CD8-positive, alpha-beta memory T cell (primary cell): ENCODE measurements at places on chromosomes 7 and 10.

DNA sequence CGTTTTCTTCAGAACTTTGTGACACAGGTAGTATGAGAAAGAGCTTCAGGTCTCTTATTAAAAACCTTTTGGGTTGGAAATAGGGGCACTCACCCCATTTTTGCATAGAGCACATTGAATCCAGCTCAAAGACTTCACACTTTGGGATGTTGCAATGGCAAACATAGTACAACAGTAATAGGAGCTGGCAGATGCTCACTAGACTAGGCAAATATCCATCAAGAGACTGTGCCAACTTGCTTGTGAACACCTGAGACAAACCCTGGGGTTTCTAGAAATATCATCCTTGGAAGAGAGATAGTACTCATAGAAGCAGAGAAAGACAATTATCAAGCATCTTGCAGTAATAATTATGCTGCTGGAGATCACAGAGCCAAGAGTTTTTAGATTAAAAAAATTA is 280.0 kb downstream of the CACNA2D1 start:
- H3K4me1 ChIP-seq = no peaks in the 10 kb centered on the region
- no peaks in the 10 kb centered on the region for H3K36me3 ChIP-seq
- no peak overlapping the region for H3K27ac ChIP-seq
- no peak overlapping the region for H3K4me3 ChIP-seq
- DNase-seq = no peak

DNA sequence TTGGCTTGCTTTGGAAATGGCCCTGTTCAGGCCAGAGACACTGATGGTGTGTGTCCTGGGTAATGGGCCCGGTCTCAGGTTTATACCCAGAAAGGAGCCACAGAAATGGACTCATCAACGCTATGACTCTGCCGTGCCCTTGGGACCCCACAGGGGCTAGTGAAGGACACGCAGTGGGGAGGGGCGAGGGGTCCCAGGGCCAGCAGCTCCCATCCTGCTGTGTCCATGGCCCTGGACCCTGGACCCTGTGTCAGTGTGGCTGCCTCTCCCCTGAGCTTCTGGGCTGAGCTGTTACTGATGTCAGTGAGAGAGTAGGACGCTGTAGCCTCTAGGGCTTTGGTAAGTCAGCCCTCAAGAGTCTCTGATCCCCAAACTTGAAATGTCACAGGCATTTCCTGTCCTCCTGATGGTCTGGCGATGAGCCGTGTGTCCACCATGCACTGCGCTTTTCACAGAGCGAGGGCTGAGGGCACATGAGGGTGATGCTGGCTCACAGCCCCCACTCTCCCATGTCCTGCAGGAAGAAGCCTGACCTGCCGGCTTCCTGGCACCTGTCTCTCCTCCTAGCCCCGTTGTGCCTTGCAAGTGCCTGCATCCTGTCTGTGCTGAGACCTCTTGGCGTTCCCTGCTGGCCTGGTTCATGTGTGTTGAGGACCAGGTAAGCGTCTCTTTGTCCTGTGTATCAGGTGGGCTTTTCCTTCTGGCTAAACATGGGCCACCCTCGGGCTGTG is 4.4 kb downstream of the ZNF316 start:
- DNase-seq = no peak
- H3K36me3 ChIP-seq = no peaks in the 10 kb centered on the region
- H3K4me3 ChIP-seq = no peak overlapping the region
- H3K4me1 ChIP-seq = peaks cover 22% of the 10 kb centered on the region

- H3K27me3 ChIP-seq = no peaks in the 10 kb centered on the region
- no peaks in the 10 kb centered on the region for H3K4me1 ChIP-seq
- no peak for DNase-seq
- H3K36me3 ChIP-seq = no peaks in the 10 kb centered on the region
- no peak overlapping the region for H3K27ac ChIP-seq
Observed at GRCh38 chr7:1715671-1716074, 45.6 kb downstream of the ELFN1 start.

DNA sequence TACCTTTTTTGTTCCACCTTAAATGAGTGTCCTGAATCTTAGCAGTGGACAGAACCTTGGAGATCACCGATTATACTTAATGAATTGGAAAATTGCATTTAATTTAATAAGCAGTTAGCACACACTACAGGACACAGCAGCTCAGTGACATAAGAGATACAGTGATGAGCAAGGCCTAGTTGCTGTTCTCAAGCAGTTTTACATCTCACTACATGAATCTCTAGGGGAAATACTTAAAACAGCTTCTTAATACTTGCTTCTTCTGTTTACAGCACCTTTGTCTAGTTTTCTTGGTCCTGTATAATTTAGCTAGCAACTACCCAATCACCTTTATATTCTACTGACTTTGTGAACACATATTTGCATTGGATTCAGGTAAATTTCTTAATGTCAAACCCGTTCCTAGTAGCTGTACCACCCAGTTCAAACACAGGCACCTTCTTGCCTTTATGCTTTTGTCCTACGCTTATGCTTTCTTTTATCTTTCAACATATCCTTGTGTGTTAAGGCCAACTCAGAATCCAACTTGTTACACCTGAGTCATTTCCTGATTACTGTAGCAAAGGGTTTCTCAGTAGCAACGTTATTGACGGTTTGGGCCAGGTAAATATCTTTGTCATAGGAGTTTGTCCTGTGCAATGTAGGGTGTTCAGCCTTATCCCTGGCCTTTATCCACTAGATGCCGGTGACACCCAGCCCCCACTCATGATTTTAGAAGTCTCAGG is 1.8 kb downstream of the STAM start:
- peaks cover 60% of the 10 kb centered on the region for H3K4me1 ChIP-seq
- no peak for DNase-seq
- no peaks in the 10 kb centered on the region for H3K36me3 ChIP-seq
- H3K27me3 ChIP-seq = no peaks in the 10 kb centered on the region
- H3K4me3 ChIP-seq = peak overlapping the region; percentile 7
- H3K27ac ChIP-seq = peak overlapping the region; percentile 96

- no peaks in the 10 kb centered on the region for H3K4me1 ChIP-seq
- H3K36me3 ChIP-seq = no peaks in the 10 kb centered on the region
- H3K27me3 ChIP-seq = no peaks in the 10 kb centered on the region
Observed at GRCh38 chr7:14902589-14903067, at the start of gene DGKB. TSS of gene DGKB (minus strand) at chr7:14902751.

DNA sequence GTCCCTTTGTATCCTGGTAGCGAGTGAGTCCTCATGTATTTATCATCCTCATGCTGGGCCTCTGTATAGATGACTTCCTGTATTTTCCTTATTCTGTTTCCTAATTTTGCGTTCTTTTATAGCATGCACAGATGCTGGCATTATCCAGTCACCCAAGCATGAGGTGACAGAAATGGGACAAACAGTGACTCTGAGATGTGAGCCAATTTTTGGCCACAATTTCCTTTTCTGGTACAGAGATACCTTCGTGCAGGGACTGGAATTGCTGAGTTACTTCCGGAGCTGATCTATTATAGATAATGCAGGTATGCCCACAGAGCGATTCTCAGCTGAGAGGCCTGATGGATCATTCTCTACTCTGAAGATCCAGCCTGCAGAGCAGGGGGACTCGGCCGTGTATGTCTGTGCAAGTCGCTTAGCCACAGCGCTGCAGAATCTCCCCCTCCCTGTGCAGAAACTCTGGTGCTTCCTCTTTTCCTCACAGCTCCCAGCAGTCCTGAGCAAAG is 183.1 kb upstream of the PRSS58 start:
- DNase-seq = no peak
- no peaks in the 10 kb centered on the region for H3K36me3 ChIP-seq
- H3K4me3 ChIP-seq = no peak overlapping the region
- no peak overlapping the region for H3K27ac ChIP-seq
- H3K27me3 ChIP-seq = no peaks in the 10 kb centered on the region

DNA sequence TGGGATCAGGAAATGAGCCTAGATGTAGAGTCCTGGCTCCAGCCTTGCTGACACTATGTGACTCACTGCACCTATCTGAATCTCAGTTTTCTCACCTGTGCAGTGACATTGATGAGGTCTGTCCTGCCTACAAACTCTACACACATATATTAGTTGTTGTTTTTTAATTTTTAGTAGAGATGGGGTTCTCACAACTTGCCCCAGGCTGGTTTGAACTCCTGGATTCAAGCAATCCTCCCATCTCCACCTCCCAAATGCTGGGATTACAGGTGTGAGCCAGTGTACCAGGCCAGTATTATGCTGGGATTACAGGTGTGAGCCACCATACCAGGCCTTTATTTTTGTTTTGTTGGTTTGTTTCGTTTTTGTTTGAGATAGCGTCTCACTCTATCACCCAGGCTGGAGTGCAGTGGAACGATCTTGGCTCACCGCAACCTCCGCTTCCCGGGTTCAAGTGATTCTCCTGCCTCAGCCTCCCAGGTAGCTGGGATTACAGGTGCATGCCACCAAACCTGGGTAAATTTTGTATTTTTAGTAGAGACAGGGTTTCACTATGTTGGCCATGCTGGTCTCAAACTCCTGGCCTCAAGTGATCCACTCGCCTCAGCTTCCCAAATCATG is 11.8 kb upstream of the DDIT4 start:
- DNase-seq = no peak
- H3K27me3 ChIP-seq = no peaks in the 10 kb centered on the region
- peaks cover 78% of the 10 kb centered on the region for H3K4me1 ChIP-seq

DNA sequence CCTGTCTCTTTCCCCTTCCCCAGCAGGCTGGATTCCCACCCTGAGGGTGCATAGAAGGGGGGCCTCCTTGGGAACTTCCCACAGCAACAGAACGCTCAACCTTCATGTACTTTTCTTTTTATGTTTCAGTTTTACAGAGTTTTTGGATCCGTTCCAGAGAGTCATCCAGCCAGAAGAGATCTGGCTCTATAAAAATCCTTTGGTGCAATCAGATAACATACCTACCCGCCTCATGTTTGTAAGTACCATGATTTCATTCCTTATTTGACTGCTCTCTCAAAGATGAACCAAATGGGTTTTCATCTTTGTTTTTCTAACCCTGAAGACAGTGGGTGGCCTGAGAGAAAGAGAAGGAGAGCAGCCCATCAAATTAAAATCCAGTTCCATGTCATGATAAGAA is 46.7 kb downstream of the PLPP4 start:
- H3K36me3 ChIP-seq = no peaks in the 10 kb centered on the region
- H3K4me3 ChIP-seq = no peak overlapping the region
- no peak for DNase-seq
- no peak overlapping the region for H3K27ac ChIP-seq

GRCh38 chr7:22826593-22826992 is 3.9 kb upstream of the TOMM7 start:
- DNase-seq = no peak
- H3K27ac ChIP-seq = no peak overlapping the region
- H3K4me3 ChIP-seq = no peak overlapping the region
- no peaks in the 10 kb centered on the region for H3K27me3 ChIP-seq

- H3K27ac ChIP-seq = no peak overlapping the region
- no peaks in the 10 kb centered on the region for H3K36me3 ChIP-seq
- peaks cover 15% of the 10 kb centered on the region for H3K4me1 ChIP-seq
- no peaks in the 10 kb centered on the region for H3K27me3 ChIP-seq
- peak; percentile 47 for DNase-seq
- no peak overlapping the region for H3K4me3 ChIP-seq
Observed at GRCh38 chr7:157299613-157300368, 37.0 kb upstream of the DNAJB6 start.

DNA sequence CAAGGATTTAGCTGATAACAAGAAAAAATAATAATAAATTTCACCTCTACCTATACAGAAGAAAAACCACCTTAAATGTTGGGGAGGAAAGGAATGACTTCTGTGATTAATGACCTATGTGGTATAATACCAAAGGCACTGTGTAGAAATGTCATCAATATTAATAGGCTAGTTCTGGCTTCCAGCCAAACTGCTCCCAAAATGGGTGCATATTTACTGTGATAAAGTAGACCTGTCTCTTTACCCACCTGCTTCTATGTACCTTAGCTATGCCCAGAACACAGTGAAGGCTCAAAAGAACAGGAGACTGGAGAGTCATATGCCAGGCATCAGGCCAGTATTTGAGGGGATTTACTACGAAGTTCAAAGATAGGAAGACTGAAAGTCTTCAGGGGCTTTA is 76.0 kb downstream of the ATE1 start:
- no peak for DNase-seq
- H3K27me3 ChIP-seq = no peaks in the 10 kb centered on the region
- H3K36me3 ChIP-seq = no peaks in the 10 kb centered on the region
- no peaks in the 10 kb centered on the region for H3K4me1 ChIP-seq

DNA sequence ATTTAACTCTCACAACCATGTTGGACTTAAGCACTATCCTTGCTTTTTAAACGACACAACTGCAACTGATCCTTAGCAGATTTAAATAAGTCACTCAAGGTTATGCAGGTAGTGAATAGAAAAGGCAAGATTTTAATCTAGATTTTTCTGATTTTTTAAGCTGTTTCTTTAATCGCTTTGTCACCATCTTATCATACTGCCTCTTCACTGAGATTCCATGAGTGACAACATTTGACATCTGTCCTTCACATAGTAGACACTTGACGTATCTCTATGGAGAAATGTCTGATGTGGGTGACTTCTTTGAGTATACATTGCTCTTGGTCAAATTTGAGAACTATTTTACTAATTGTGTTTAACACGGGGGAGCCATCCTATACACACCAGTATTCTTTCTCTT is 839.7 kb downstream of the GATA3 start:
- no peak overlapping the region for H3K4me3 ChIP-seq
- no peak for DNase-seq
- H3K27ac ChIP-seq = no peak overlapping the region
- no peaks in the 10 kb centered on the region for H3K4me1 ChIP-seq

DNA sequence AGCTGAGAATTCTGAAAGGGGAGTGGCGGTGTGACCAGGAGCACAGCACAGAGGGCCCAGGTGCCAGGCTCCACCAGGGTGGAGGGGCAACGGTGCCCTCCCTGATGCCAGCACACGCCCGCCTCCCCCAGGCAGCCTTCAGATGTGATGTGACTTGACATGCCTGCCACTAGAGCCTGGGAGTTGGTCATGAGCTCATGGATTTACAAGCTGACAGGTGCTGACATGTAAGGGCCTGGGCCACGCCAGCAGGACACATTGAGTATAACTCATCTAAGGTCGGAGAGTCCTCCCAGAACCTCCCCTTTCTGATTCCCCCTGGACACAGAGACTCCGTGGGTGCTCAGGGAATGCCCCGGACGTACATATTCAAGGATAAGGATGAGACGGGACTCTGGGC is 74.2 kb downstream of the LSM5 start:
- H3K27me3 ChIP-seq = no peaks in the 10 kb centered on the region
- H3K27ac ChIP-seq = no peak overlapping the region
- DNase-seq = no peak

DNA sequence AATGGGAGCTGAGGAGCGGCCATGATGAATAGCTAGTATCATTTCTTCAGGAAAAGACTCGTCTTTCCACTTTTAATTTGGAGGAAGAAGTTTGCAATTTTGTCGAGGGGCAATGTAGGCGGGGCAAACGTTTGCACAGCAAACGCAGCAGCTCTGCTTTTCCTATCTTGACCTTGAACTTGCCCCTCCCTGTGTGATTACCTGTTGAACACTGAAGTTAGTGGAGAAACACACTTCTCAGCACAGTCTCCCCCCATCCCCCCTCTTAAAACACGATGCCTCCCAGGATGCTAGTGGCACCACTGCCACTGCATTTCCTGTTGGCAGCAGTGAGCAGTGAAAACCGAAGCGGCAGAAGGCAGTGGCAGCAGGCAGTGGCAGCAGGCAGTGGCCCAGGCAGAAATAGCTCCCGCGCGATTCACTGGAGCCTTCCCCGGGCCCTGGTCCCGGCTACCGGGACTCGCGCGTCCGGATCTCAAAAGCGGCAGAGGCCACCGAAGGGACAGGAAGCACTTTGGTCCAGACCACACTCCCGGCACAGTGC is at the start of gene EPDR1:
EPDR1 (plus strand) TSS at position 336 of the 544 bp plus-strand sequence. CDS start 300 bp downstream, outside the sequence.
- H3K4me3 ChIP-seq = no peak within 1 kb of the TSS
- no peaks in the 10 kb centered on the region for H3K4me1 ChIP-seq
- no peak within 1 kb of the TSS for H3K27ac ChIP-seq

GRCh38 chr7:151661587-151661986 is 141.9 kb upstream of the RHEB start:
- DNase-seq = no peak
- no peak overlapping the region for H3K27ac ChIP-seq
